Stimulated activated CD8-positive, alpha-beta memory T cell treated with anti-CD3 and anti-CD28 coated beads, Interleukin-7, amount 100 ng/mL, for 1 hour (primary cell): ENCODE measurements at places on chromosomes 7 and 10.

- no peak for DNase-seq
Measured at GRCh38 chr10:110446954-110447608, 50.6 kb upstream of the DUSP5 start.

GRCh38 chr7:69837387-69838068 lies 239.3 kb downstream of the AUTS2 start:
- no peak for DNase-seq

- no peak for DNase-seq
Measured at GRCh38 chr7:40175725-40176510, 41.1 kb downstream of the SUGCT start.

DNA sequence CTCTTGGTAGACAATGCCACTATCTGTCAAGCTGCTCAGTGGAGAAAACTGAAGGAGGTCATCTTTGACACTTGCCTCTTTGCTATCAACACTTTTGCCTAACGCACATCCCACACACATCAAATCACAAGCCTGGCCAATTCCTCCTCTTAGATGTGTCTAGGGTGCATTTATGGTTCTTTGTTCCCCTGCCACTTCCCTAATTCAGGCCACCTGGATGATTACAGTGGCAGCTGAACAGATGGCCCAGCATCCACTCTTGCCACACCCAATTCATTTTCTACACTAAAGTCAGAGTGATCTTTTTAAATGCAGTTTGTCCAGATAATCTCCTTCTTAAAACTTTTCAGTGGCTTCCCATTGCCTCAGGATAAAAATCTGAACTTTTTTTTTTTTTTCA lies 58.6 kb downstream of the LAMB4 start:
- DNase-seq: no peak

DNA sequence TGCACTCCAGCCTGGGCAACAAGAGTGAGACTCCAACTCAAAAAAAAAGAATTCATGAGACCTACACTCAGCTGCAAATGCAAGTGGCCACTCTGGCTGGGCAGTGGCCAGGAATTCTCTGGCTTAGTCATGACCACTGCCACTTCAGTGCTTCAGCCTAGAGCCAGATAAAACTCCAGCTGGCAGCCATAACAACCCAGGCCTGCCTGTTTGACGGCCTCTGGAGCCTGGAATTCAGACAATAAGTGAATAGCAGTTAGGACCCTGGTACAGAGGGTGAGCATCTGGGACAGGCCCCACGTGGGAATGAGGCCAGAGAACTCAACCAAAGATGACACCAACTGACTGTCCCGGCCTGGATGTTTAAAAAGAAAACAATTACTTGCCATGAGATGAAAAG lies 18.9 kb downstream of the RCC1L start:
- no peak for DNase-seq

- DNase-seq: no peak
Measured at GRCh38 chr7:139180700-139181311, 50.2 kb upstream of the UBN2 start.

GRCh38 chr10:92957223-92958010 lies 103.2 kb upstream of the CYP26C1 start:
- no peak for DNase-seq

- no peak for DNase-seq
Measured at GRCh38 chr7:49563693-49564378, 209.6 kb upstream of the VWC2 start.

- no peak for DNase-seq
Measured at GRCh38 chr10:52540479-52540984, 226.5 kb downstream of the DKK1 start.

- DNase-seq: no peak
Measured at GRCh38 chr10:127919418-127920271, 12.7 kb downstream of the PTPRE start.

DNA sequence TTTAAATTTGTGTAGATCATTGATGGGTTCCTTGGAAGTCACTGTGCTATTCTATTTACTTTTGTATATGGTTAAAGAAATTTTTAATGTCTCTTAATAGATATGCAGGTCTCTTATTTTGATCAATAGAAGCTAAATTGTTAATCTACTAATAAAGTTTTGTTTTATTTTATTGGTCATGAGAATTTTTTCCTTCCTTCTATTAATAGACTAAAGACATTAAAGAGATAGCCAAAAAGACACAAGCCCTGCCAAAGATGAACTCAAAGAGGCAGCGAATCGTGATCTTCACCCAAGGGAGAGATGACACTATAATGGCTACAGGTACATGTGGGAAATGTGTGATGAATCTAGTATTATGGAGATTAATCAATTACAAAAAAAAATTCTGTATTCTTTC lies 226.2 kb upstream of the KAT6B start:
- DNase-seq: no peak

- no peak for DNase-seq
Measured at GRCh38 chr10:13719425-13719824, 132.7 kb downstream of the PRPF18 start.

DNA sequence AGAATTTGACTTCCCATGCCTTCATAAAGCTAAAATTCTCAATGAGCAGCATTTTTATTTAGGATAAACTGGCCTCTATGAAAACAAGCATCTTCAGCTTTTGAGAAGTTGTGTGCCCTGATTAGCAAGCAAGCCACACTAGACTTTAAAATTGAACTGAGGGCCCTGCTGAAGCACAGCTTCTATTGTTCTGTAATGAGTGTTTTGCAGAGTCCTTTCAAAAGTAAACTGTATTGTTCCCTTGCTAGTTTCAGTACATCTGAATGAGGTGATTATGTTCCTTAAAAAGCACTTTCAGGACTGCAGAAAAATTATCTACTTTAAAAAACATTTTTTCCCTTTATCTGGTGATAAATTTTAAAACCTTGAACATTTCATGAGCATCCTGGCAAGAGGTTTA lies 113.3 kb upstream of the PRPS1L1 start:
- no peak for DNase-seq

- no peak for DNase-seq
Measured at GRCh38 chr7:20385126-20385525, 54.4 kb downstream of the ITGB8 start.

DNA sequence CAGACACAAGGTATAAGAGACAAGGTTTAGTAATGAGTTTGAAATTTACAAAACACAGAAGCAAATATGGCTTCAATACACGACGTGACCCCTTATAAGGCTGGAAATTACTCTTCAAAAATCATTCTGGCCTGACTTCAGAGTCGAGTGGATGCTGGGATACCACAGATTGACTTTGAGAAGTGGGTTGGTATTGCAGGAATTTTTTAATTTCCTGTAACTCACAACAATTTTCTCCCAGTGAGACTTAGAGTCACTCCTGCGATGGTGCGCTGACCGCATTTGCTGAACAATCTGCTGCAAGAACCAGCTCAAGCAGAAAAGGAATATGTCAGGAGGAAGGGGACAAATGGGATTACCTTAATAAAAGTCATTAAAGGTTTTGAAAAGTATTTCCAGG lies 132.1 kb downstream of the EMX2 start:
- DNase-seq: no peak
